Hematopoietic multipotent progenitor cell treated with erythropoietin and hydrocortisone succinate and interleukin-3 and kit ligand, for 6 days (in vitro differentiated cells): ENCODE measurements at places on chromosomes 3 and 15.

DNA sequence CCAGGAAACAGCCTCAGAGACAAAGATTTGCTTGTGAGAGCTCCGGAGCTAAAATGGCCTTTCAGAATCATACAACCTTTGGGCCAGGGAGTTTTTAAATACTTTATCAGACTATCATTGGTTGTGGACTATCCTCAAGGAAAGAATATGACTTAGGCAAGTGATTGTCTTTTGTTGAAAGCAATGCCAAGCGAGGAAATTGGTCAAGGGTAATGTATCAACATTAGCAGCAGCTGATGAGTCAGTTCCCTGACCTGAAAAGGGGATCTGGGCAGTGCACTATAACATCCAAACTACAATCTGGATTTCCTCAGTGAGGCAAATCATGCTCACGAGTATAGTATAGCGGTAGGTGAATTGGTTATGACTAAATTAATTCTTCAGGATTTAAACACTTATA, 303.6 kb downstream of the LSAMP start:
- DNase-seq: no peak

- DNase-seq: no peak
Measured at GRCh38 chr15:47331829-47332393, 385.4 kb upstream of the SEMA6D start.

DNA sequence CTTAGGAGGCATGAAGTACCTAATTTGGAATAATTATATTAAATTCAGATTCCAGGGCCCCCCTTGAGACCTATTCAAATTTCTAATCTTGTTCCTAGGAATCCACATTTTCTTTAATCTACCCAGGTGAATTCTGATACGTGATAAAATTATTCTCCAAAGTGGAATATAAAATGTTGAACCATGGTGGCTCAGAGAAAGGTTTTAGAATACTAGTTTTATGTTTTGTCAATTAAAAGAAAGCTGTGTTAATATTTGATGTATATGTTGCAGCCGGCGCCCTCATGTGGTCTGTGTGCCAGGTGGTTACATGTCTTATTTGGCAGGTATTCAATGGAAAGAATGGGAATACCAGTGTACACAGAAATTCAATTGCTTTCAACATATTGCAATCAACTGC, 321.8 kb downstream of the FEZF2 start:
- DNase-seq: peak; percentile 6

DNA sequence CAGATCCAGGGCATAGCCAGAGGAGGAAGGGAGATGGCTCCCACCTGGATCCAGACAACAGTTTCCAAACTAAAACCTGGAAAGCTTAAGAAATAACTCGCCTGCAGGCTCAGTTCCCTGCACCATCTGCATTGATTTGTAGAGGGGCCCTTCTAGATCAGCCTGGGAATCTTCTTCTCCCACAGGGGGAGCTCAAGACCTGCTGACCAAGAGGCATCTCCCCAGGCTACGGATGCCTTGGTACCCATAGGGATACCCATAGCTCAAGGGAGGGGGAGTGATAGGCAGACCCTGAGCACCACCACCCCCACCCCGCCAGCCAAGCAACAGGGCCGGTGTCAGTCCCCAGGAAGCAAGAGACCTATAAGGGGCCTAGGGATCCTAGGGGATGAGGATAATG, 28.0 kb upstream of the DCLK3 start:
- DNase-seq: peak; percentile 56

GRCh38 chr15:79463043-79463780, 31.1 kb downstream of the MINAR1 start:
- no peak for DNase-seq

DNA sequence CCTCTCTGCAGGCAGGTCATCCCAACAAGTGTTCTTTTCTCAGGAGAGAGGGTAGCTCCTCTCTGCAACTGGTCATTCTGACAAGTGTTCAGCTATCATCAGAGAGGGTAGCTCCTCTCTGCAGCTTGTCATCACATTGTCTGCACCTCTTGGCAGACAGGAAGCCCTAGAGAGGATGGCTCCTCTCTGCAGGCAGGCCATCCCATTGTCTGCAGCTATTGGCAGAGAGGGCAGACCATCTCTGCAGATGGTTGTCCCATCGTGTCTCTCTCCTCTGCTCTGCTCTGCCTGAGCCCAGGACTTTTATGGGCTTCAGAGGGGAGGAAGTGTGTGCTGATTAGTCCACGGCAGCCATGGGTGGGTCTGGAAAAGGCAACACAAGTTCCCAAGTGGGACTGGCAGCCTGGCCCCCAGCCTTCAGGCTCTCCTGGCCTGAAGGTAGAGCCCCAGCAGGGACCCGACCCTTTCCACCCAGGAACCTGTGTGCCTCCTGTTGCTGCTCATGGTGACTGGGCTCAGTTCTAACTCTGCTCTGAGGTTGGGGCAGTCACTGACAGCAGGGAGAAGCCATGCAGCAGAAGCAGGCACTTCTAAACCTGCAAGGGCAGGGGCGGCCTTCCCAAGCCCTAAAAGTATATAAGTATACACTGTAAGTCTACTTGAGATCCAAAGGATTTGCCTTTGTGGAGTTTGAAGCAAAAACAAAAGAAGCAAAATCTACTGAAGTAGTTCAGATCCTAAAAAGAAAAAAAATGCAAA, 637.9 kb downstream of the PLOD2 start:
- DNase-seq: no peak

DNA sequence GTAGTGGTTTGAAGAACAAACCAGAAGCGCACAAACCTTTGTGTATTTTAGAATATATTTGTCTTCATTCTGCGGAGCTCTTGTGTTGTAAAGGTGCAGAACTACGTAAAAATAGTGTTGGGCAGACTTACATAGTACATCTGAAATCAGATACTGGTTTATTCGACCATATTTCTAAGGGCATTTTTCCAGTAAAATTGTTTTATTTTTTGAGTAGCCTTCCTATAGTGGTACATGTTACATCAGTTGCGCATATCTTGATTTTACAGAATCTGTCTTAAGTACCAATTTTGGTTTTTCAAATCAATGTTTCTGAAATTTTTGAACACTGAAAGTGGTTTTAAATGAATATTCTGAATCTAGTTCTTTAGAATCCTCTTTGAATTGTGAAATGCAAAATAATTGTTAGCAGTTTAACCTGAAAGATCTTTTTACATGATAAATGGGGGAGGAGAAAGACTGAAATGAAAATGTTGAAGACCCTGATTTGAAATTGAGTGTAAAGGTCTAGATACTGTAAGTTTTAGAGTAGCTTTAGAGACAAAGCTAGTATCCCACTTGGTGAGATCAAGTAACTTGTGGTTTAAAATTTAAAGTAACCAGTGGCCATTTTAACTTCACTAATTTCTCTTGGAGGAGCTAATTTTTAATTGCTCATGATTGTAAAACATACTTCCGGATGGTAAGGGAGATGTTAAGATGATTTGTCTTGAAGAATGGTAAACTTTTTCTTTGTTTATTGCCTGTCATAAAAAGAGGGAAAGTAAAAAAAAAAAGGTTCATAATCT, 15.5 kb upstream of the CHD2 start:
- peak; percentile 60 for DNase-seq
